Stimulated activated CD8-positive, alpha-beta memory T cell treated with anti-CD3 and anti-CD28 coated beads, Interleukin-12 subunit alpha, Interleukin-12 subunit beta, amount 100 ng/mL, for 4 hours (primary cell): ENCODE measurements at places on chromosomes 6 and 20.

- DNase-seq = no peak
These were observed 90.3 kb downstream of the SHLD1 start for GRCh38 chr20:5840411-5841002.

DNA sequence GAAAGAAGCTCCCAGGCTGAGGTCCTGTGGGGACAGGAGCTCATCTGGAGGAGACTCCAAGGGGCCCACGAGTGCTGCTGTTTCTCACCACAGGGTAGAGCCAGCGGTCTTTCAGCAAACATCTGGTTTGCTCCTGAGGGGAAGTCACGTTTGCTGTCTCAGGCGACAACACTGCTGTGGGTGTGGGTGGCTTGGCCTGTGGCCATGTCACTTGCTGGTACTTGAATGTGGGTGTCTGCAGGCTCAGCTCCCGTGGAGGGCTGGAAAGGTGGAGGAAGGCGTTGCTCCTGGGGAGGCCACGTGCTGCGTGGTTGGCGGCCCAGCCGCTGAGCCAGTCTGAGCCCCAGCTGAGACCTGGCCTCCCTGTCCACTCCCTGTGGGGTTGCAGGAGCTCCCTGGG is 52.8 kb upstream of the MPC1 start:
- peak; percentile 31 for DNase-seq

GRCh38 chr6:33313105-33313708 is 671 bp downstream of the TAPBP start:
- DNase-seq = no peak

GRCh38 chr6:139568956-139569538 is 194.6 kb upstream of the CITED2 start:
- no peak for DNase-seq

GRCh38 chr6:99641270-99641669 is 34.6 kb downstream of the PRDM13 start:
- DNase-seq = no peak

DNA sequence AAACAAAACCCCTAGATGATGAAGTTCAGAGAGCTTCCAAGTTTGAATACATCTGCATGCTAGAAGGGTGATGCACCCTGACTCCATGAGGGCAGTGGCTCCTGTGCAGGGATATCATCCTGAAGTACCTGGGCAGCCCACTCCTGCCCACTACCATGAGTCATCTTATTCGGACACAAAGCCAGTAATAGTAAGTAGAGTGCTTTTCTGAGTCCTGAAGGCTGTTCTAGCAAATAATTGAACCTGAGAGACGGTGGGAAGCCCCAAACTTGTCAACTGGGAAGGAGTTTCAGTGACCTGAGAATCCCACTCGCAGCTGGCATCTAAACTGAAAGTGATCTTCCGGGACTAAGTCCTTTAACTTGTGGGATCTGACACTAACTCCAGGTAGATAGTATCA is 152.9 kb upstream of the COL21A1 start:
- no peak for DNase-seq
